Stimulated activated naive CD4-positive, alpha-beta T cell treated with Interleukin-2 at 50 U/mL for 16 hours (primary cell): ENCODE measurements at places on chromosomes 4 and X.

DNA sequence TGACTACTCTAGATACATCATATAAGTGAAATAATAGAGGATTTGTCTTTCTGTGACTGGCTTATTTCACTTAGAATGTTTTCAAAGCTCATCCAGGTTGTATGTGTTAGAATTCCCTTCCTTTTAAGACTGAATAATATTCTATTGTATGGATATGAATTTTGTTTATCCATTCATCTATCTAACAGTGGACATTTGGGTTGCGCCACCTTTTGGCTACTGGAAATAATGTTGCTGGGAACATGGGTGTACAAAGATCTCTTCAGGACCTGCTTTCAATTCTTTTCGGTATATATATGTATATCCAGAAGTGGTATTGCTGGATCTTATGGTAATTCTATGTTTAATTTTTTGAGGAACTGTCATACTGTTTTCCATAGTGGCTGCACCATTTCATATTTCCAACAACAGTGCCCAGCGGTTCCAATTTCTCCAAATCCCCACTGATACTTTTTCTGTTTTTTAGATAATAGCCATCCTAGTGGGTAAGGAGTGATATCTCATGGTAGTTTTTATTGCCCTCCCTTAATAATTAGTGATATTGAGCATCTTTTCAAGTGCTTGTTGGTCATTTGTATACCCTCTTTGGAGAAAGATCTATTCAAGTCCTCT lies 3.4 kb upstream of the SCD5 start:
- no peak for DNase-seq

DNA sequence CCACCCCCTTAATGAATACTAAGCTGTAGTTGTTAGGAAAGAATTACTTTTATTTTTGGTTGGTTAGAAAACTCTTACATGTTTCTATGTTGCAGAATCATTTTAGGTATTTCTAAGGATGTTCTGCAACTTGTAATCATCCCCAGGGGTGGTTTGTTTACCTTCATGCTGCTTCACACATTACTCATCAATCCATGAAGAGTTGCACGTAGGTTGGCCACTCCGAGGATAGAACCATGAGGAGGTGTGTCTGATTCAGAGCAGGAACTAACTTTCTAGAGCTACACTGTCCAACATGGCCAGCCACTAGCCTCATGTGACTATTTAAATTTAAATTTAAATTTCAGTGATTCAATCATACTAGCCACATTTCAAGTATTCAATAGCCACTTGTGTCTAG lies 127.2 kb upstream of the FRMPD4 start:
- DNase-seq = no peak

DNA sequence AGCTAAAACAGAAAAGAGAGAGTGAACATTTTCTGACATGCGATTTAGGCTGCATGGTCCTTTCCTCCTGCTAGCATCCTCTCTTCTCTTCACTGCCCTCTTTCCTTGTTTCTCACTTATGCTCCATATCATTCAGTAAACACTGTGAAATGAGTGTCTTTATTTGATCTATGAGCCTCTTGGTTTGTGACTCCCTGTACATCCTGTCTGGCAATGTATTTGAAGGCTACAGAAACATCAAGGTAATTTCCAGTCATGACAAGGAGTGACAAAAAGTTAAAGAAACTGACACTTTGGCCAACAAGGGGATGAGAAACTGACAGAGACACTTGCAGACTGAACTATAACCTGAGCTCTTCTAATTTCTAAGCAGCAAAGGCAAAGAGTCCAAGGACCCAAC lies 8.7 kb downstream of the FTHL17 start:
- no peak for DNase-seq

- DNase-seq = no peak
These were observed 85.0 kb upstream of the CPEB2 start for GRCh38 chr4:14917298-14917633.

GRCh38 chr4:154317201-154317999 lies 174.2 kb downstream of the DCHS2 start:
- DNase-seq = no peak

DNA sequence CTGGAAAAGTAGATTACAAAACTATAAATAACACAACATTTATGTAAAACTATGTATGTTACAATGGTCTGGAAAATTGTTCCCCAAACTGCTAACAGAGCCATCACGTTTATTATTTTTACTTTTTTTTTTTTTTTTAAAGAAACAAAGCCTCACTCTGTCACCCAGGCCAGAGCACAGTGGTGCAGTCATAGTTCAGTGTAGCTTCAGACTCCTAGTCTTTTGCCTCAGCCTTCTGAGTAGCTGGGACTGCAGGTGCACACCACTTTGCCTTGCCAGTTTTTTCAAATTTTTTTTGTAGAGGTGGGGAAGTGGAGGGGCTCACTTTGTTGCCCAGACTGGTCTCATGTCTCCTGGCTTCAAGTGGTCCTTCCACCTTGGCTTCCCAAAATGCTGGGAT lies 180.1 kb upstream of the SPRY1 start:
- no peak for DNase-seq

GRCh38 chr4:947491-947971 lies 15.3 kb downstream of the TMEM175 start:
- no peak for DNase-seq

GRCh38 chr4:121668368-121669162 lies 28.2 kb downstream of the ANXA5 start:
- DNase-seq = no peak

- DNase-seq = no peak
These were observed 2.4 kb downstream of the MEPE start for GRCh38 chr4:87835197-87835596.
